ENCODE measurements at places on chromosomes 2 and 18.

- DNase-seq, result no peak
These were observed 127.8 kb downstream of the TRIB2 start for GRCh38 chr2:12844511-12844910.

DNA sequence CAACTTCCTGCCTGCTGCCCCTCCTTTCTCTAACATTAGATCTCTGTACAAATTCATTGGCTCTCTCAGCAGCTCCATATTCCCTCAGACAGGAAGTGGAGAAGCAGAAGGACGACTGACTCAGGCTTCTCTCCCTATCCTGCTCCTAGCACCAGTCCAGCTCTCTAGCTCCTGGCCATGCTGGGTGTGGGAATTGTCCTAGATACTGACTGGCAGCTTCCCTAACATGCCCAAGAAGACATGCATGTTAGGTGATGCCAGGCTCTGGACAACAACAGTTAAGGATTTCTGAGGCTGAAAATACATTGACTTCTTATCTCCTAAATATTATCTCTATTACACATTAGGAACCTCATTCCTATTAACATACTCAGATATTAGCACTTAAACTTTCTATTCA lies 292.9 kb downstream of the IKZF2 start:
- DNase-seq, result no peak

GRCh38 chr2:26438926-26439325 lies 37.2 kb downstream of the DRC1 start:
- DNase-seq, result no peak

DNA sequence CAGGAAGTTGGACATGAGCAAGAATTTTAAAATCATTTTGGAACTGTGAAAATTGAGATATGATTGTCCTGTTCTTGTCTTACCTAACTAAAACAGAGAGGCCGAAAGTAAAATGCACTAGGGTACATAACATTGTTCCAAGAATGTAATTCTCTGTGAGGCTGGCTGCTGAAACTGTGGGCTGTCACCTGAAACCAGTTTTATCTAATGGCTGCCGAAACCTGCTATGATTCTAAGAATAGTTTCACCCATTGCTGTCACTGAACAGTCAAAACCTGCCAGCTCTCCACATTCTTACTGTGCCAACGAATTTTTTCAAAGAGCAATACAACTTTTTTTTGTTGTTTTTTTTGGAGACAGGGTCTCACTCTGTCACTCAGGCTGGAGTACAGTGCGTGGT lies 119.3 kb upstream of the ZSWIM2 start:
- DNase-seq, result no peak

GRCh38 chr2:105396254-105397024 lies 2.4 kb downstream of the FHL2 start:
- DNase-seq, result no peak

GRCh38 chr18:48943333-48943732 lies 7.4 kb downstream of the SMAD7 start:
- no peak for DNase-seq

- DNase-seq, result no peak
These were observed 18.6 kb downstream of the THAP4 start for GRCh38 chr2:241618296-241618805.

- DNase-seq, result no peak
These were observed 122.7 kb upstream of the GCFC2 start for GRCh38 chr2:75833386-75833785.

- peak; percentile 52 for DNase-seq
These were observed 27.7 kb upstream of the NFATC1 start for GRCh38 chr18:79367989-79368388.

- DNase-seq, result no peak
These were observed 295.3 kb downstream of the CDH7 start for GRCh38 chr18:66046032-66046602.

GRCh38 chr2:223285370-223286265 lies 233.6 kb downstream of the KCNE4 start:
- DNase-seq, result no peak

DNA sequence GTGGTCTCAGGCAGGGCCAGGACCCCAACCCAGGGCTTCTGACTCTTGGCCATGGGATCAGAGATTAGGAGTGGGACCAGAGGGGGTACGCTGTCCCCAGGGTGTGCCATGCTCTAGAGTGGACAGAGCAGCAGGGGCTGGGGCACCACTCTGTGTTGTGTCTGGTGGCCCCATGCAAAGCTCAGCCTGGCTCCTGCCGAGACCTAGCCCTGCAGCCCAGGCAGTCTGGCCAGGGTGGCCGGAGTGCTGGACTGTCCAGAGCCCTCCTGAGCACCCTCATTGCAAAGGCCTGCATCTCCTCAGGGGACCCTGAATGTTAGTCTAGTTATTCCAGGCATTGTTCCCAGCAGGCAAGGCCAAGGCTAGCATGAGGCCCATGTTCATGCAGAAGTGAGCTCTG lies 162.3 kb downstream of the TNS1 start:
- DNase-seq, result no peak

DNA sequence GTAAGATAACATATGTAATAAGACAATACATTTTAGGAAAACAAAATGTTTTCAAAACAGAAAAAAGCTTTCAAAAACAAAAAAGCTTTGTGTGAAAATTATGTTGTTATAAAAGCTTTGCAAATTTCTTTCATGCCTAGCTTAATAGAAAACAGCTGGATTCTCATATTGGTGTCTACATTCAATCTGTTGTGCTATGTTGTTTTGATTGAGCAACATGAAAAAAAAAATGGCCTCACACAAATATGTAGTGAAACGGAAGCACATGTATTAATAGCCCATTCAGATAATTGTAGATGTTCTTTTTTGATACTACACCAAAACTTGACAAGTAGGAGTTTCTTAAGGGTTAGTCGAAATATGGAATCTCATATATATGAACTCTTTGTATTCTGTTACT lies 197.5 kb downstream of the ZEB2 start:
- no peak for DNase-seq

GRCh38 chr2:172999641-173000386 lies 75.8 kb upstream of the MAP3K20 start:
- no peak for DNase-seq

- DNase-seq, result no peak
These were observed 157.9 kb downstream of the ADCYAP1 start for GRCh38 chr18:1062588-1062987.

DNA sequence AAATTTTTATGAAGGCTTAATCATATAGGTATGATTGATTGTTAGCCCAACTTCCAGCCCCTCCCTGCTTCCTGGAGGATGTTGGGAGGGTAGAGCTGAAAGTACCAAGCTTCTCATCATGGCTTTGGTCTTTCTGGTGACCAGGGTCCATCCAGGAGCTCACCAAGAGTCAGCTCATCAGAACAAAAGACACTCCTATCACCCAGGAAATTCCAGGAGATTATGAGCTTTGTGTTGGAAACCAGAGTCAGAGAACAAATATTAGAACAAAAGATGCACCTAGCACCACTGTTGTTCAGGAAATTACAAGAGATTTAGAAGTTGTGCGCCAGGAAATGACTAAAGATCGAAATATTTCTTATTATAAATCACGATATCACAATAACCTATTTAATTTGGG lies 119.9 kb upstream of the THUMPD2 start:
- no peak for DNase-seq

- DNase-seq, result peak; percentile 53
These were observed 14.1 kb downstream of the LAMA3 start for GRCh38 chr18:23703057-23703986.

- no peak for DNase-seq
These were observed 2.0 kb upstream of the CD28 start for GRCh38 chr2:203704430-203704829.

GRCh38 chr2:128986026-128986715 lies 667.5 kb upstream of the HS6ST1 start:
- no peak for DNase-seq

GRCh38 chr2:72004201-72004915 lies 143.3 kb downstream of the CYP26B1 start:
- DNase-seq, result no peak

DNA sequence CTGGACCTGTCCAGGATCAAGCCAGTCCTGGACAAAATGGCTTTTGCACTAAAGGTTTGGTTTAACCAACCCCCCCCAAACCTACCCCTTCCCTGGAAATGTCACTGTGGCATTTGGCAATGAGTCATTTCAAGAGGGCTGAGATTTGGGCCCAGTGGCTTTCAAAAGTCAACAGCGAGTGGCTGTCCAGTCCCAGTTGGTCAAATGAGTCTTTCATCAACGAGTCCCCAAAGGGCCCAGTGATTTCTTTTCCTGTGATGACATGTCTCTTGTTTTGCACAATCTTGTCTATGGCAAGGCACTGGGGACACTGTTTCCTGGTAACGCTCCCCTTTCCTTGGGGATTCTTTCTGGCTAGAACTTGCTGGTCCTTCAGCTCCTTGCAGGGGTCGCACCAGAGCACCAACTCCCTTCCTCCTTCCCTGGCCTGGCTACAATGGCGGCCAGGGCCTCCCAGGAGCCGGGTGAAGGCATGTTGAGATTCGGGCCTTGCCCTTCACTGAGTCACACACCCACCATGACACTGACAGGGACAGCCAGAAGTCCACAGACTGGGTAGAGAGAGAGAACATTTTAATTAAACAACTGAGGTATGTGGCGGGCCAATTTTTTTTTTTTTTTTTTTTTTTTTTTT lies 87.2 kb downstream of the SMAD7 start:
- no peak for DNase-seq

- no peak for DNase-seq
These were observed 197.3 kb upstream of the CCDC150 start for GRCh38 chr2:196442211-196442610.

DNA sequence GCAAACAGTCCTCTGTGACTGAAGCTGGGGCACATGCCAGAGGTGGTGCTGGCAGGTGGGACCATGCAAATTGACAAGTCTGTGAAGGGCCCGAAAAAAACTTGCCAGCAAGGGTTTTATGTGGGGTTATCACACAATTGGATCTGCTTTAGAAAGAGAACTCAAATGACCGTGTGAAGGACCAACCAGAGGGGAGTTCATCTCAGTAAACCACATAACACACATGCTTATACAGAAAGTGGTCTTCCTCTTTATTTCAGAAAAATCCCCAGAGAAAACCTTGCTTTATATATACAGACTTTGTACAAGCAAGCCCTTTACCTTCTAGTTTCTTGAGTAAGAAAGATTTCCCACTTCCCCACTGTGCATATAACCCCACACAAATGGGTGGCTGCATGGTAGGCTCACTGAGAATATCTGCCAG lies 46.7 kb downstream of the KIDINS220 start:
- DNase-seq, result no peak

GRCh38 chr18:77124452-77124922 lies 8.1 kb downstream of the MBP start:
- no peak for DNase-seq

DNA sequence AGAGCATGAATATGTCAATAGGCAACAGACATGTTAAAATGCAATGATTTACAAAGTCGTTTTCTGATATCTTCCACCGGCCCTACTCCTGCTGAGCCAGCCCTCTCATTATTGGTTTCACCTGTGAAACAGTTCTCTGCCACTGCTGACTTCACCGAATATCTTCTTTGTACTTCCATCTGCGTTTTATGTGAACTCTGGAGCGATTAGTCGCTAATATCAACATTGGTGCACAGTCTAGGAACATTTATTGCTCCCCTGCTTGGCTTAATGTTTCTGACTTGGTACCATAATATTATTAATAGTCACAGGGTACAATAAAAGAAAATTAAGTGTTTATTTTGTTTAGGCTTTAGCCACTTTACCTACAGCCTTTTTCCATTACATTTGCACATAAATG lies 105.5 kb downstream of the NCKAP5 start:
- no peak for DNase-seq

All from brain pericyte (primary cell).